Activated CD8-positive, alpha-beta T cell treated with anti-CD3 and anti-CD28 coated beads for 36 hours (primary cell): ENCODE measurements at places on chromosomes 3 and 15. TPM values are rescaled to one million over a fixed set of nuclear protein-coding genes. Genes with fewer than 3 reads are reported as not detected.

Gene LMLN
- total RNA-seq = 6.3 TPM

DNA sequence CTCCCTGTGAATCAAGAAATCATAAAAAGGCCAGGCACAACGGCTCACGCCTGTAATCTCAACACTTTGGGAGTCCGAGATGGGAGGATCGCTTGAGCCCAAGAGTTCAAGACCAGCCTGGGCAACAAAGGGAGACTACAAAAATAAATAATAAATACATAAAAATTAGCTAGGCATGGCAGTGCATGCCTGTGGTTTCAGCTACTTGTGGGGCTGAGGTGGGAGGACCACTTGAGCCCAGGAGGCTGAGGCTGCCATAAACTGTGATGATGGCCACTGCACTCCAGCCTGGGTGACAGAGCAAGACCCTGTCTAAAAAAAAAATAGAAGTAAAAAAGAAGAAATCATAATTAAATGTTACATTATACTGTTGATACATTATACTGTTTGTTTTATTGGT is 28.0 kb upstream of the DCUN1D1 start:
- DNase-seq = no peak

Gene OIP5
- 13.6 TPM for total RNA-seq

- peak; percentile 91 for DNase-seq
Observed at GRCh38 chr15:73908030-73908821, 18.0 kb upstream of the LOXL1 start.

DNA sequence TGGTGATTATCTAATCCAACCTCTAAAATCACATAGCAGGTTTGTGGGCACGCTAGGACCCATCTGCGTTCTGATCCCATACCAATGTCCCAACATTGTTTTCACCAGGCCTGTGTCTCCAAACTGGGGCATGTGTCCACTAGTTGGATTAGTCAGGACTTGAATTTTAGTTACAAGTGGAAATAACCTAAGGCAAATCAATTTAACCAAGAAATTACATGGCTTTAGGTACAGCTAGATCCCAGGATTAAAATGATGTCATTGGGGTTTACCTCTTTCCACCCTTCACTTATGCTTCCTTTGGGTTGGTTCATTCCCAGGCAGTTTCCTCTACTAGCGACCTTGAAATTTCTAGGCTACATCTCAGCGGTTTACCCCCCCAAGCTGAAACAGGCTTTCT is 47.2 kb upstream of the PXYLP1 start:
- DNase-seq = no peak

DNA sequence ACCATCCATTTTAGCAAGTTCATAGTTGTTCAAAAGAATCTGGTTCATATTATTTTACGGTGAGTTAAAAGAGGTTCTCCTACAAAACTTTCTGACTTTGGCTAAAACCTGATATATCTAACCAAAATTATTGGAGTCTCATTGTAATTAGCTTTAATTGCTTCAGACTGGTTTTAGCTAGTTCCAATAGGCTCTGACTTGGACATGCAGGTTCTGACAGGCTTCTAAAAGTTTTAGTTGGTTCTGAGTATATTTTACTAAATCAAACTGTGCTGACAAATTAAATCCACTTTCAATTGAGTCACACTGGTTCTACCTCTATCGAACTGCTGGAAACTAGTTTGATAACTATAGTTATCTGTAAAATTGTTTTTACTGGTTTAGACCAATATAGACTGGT is 42.1 kb upstream of the RSL24D1 start:
- DNase-seq = no peak

- no peak for DNase-seq
Observed at GRCh38 chr15:88454236-88454635, 13.0 kb downstream of the MRPL46 start.

DNA sequence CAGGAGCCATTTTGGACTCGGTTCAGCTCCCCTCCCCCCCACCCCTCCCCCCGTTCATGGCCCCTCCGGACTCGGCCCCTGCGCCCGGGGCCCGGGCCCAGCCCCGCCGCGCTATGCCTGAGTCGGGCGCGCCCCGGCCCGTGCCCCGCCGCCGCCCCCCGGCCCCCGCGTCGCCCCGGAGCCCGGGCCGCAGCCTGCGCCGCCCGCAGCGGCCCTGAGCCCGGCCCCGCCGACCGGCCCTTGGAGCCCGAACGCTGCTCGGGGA is 155 bp downstream of the ACVR2B start:
- no peak for DNase-seq

GRCh38 chr3:70728311-70728710 is 415.9 kb upstream of the MDFIC2 start:
- no peak for DNase-seq

Gene ZNF662
- 2.1 TPM for total RNA-seq

DNA sequence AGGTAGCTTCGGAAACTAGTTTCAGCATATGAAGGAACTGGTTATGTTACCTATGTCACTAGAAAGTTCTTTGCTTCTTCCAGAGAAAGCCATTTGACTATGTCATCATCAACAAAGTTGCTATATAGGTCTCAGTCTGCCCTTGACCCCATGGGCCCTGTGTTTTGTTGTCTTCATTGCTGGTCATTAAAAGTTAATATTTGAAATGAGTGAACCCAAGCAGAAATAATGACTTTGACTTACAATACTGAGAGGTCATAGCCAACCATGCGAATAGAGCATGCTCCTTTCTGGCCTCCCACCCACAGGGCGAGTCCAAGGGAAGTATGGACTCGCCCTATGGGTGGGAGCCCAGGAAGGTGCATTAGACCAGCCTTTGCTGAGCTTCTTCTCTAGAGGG is 40.9 kb downstream of the APH1B start:
- DNase-seq = no peak

DNA sequence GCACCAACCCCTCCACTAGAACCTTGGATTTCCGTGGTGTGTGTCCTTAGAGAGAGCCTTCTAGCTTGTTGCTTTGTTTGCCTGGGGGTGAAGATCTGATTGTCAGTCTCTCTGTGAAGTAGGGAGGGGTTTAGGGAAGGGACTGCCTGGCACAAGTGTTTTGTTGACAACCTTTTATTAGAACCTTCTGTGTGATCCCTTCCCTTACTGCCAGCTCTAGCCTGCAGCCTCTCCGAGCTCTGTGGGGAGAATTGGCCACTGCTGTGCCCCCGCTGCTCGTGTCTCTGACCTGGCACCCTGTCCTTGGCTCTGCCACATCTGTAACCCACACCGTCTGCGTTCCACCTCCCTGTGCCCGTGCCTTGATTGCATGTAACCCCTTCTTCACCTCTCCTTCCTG is 30.9 kb upstream of the PCSK6 start:
- DNase-seq = no peak

DNA sequence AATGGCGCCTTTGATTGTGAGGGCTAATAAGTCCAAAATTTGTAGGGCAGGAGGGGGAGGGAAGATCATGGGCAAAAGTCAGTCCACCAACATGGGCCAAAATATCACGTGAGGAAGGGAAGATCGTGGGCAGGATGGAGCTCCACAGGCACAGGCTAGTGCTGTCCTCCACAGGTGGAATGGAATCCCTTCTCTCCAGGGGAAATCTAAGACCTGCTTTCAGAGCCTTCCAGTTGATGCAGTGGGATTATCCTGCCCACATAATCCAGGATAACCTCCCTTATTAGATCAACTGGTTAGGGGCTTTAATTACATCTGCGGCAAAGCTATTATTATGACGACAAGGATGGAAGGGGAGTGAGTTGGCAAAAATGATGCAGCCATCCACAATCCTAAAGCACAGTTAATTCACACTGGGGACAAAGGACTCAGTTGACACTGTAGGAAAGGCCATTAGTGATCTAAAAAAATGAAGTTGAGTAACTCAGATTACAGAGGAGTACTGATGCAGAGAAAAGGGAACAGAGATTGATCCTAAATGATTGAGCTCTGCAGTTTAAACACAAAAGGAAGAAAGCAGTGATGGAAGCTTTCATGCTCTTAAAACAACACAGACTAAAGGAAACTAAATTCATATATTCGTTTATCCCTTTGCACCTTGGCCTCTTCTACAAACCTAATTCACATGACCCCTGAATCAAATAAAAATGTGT is 159.8 kb downstream of the AKAP13 start:
- DNase-seq = no peak

DNA sequence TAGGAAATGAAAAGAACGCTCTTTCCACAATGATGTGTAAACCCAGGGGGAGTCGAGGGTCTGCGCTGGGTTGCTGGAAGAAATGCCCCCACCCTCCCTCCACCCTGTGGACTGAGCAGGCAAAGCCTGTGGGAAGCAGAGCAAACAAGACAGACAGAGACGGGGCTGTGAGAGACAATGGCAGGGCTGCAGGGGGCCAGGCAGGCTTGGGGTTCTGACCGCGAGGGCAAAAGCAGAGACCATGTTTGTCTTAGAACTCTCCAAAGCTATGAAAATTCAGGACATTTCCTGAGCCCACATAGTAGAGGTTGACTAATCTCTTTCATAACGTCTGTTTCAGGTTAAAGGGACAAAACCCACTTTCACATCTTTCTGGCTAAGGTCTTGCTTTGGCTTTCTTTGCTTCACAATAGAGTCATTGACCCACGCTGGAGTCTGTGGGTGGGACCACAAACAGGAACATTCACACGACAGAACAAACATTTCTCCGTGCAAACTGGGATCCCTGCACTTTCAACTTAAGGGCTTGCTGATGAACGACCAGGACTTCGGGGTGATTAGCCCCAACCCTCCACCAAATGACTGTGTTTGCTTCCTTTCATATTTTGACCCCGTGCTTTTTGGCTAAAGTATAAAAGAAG is 156.0 kb upstream of the TPM1 start:
- DNase-seq = no peak

DNA sequence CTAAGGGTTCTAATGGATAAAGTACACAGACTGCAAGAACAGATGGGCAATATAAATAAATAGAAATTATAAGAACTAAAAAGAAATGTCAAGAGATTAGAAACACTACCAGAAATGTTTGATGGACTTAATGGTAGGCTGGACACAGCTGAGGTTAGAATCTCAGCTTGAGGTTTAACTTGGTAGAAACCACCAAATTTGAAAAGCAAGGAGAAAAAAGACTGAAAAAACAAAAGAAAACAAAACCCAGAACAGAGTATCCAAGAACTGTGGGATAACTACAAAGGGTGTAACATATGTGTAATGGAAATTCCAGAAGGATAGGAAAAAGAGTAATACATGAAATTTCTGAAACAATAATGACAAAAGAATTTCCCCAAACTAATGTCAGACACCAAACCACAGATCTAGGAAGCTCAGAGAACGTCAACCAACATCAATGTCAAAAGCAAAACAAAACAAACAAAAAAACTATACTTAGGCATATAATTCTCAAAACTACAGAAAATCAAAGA is 35.0 kb downstream of the RFX7 start:
- DNase-seq = no peak

GRCh38 chr3:109045271-109046040 is 72.5 kb downstream of the MORC1 start:
- no peak for DNase-seq

GRCh38 chr15:36925653-36926426 is 174.5 kb downstream of the MEIS2 start:
- no peak for DNase-seq

GRCh38 chr3:30474371-30474770 is 132.0 kb upstream of the TGFBR2 start:
- DNase-seq = no peak

GRCh38 chr3:151275091-151275490 is 3.3 kb downstream of the P2RY14 start:
- DNase-seq = no peak

Gene GUCA1C
- not detected for total RNA-seq

GRCh38 chr15:64837502-64837901 is 4.2 kb upstream of the PLEKHO2 start:
- DNase-seq = peak; percentile 52

GRCh38 chr3:184378651-184379357 is 797 bp upstream of the THPO start:
- DNase-seq = no peak

- DNase-seq = no peak
Observed at GRCh38 chr3:132016061-132017041, 18.5 kb downstream of the CPNE4 start.

DNA sequence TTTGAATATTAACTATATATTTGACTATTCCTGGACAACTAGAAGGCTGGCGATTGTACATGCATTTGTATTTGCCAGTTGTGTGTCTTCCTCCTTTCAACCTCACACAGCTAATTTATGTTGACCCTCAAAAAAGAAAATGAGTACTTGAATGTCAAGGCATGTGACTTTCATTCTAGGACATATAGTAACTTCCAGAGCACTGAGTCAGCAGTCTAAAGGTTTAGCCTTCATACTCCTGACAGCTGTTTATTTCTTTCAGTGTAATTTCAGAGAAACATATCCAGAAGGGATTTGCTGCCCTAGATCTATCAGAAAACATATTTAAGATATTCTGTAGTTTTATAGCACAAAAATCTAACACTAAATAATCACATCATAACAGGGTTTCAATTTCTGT is 74.6 kb upstream of the GOLGA8J start:
- no peak for DNase-seq

- DNase-seq = no peak
Observed at GRCh38 chr15:33160581-33161165, 33.8 kb downstream of the FMN1 start.

- DNase-seq = no peak
Observed at GRCh38 chr3:36095238-36095637, 285.1 kb upstream of the STAC start.
